ENCODE measurements at places on chromosomes 1 and 21.
A peak's percentile ranks its signal among the peaks of the same experiment; 100 is the strongest.

- DNase-seq, result no peak
Observed at GRCh38 chr21:35475762-35476161, 426.7 kb upstream of the RUNX1 start.

DNA sequence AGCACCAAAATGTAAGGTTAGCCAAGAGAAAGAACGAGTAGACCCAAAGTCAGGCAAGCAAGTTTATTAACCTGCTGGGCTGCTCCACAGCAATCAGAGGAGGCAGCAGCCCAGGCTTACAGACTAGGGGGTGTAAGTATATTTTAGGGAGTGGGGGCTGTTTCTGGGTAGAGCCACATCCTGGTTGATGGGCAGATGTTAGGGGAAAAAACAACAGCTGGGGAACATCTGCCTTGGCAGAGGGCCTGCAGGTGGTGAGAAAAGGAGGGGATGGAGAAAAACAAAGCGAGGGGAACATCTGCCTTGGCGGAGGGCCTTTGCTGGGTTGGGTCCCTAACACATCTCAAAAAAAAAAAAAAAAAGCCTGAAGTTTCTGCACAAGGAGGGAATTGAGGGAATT lies 9.7 kb upstream of the ZBTB48 start:
- no peak for DNase-seq

- no peak for DNase-seq
Observed at GRCh38 chr1:95642035-95642434, 408.0 kb downstream of the RWDD3 start.

- DNase-seq, result no peak
Observed at GRCh38 chr1:83596331-83596730, 402.6 kb downstream of the TTLL7 start.

DNA sequence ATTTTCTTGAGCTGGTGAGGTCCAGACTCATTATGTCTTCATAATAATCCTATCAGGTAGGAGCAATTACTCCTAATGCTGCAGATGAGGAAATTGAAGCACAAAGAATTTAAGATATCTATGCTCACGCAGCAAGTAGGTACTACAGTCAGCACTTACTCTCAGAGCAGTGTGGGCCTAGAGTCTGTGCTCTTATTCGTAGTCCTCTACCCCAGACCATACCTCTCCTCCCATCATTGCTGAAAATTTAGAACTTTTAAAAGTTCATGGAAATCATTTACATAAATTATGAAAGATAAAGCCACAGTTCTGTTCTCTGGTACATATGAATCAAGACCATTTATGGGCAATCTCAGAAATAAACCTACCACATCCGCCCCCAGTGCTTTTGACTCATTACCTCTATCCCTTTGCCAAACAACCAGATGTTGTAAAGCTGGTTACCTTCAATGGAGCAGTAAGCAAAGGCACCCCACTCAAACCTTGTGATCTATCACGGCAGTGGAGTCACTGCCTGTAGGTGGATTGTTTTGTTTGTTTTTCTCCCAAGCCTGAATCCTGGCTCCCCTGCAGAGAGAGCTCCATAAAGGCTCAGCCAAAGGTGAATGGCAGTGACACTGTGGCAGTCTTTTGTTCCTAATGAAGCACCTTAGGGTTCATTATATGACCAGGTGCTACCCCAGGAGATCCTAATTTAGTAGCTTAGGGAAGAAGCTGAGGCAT lies 20.9 kb upstream of the MAN1A2 start:
- no peak for DNase-seq

- DNase-seq, result no peak
Observed at GRCh38 chr1:221678014-221678413, 63.9 kb downstream of the DUSP10 start.

DNA sequence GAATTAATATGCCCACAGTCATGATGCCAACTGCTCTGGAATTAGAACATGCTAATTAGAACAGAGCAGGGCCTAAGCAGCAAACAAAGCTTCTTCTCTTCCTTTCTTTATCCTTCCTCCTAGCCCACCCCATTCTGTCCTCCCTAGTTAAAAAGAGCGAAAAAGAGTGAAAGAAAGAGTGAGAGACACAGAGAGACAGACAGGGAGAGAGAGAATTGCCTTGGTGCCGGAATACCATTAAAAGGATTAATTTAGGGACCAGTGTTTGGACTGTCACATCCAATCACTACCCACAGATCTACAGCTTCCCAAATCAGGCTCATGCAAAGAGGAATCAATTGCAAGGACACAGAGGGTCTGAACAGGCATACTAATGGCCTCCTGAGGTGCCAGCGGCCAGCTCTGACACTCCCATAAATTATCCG lies 7.0 kb downstream of the ERI3 start:
- DNase-seq, result no peak

- DNase-seq, result no peak
Observed at GRCh38 chr1:101017448-101017847, 8.1 kb downstream of the DPH5 start.

DNA sequence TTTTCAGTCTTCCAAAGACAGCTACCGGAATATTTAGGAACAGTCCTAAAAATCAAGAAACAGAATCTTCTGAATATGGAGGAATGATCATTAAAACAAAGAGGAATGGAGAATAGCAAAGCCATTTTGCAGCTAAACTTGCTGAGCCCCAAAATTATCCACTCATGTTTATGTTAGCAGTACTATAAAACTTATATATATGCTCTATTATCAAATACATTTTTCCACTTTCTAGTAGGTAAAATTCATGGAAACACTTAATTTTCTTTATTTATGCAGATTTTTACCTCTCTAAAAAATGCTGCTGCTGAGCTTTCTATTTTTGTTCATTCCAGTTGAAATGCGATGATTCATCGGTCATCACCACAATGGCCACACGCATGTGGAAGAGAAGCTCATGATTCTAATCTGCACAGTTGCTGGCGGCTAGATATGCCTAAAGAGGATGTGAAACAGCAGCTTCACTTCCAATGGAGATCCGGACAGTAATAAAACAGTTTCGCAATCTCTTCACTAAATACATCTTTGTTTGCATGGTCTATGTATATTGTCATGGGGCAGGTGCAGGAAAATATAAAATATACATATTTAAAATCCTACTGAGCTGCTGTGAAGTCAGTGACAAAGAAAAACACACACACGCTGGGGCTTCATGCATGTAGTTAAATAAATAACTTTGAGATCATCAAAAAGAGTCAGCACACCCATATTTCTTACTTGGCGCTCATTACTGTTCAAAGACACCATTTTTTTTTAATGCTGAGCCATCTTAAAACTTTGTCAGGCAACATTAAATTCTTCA lies 292.2 kb downstream of the SMYD3 start:
- peak; percentile 79 for DNase-seq

DNA sequence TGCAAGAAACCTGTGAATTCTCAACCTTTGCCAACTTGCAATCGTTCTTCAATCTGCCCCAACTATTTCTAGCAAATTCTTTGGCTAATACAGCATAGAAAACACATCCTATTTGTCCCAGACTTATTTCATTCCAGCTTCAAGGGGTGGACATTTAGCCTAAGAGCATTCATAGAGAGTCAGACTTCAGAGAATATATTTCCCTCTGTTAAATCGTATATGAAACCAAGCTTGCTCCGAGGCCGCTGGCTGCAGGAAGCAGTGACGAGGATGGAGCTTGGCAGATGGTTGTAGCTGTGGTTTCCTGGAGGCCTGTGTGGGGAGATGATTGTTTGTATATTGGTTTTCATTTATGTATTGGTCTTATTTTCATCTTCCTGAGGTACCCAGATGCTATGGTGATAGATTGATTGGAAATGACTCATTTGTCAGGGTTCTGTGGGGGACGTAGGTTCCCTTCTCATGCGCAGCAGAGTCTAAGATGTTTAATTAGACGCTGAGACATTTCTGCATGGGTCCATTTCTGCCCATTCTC lies 26.1 kb downstream of the MAN1C1 start:
- peak; percentile 49 for DNase-seq

DNA sequence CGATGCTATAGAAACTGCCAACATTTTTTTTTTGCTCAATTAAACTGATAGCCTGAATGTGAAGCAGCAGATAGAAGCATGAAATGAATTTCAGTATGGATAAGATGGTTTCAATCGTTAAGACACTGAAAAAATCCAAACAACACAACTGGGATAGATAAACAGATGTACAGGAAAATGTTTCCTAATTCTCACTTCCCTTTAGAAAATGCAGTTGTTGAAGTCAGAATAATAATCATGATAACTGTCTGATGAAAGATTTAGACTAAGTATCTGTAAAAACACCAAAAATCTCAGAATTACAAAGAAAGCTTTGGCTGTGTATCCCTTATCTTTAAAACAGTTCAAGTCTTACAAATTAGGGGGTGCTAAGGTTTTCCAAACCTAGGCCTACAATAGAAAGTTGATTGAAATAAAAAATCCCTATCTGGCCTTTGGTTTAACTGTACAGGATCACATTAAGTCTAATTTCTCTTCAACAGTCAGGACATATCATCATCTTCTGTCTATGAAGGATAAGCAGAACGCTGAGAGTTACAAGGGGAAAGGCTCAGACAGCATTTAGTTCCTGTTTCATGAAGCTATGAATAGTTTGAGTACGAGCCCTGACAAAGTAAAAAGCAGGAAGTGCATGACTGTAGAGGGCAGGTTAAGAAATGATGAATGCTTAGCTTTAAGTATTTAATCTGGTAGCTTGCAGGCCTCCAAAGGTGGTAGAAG lies 203.2 kb downstream of the APP start:
- DNase-seq, result peak; percentile 73

- peak; percentile 74 for DNase-seq
Observed at GRCh38 chr1:161119092-161119903, 1.4 kb downstream of the NIT1 start.

GRCh38 chr1:46027788-46028573 lies 104.4 kb downstream of the PIK3R3 start:
- DNase-seq, result no peak

- DNase-seq, result no peak
Observed at GRCh38 chr21:44898851-44899767, 21.6 kb downstream of the ITGB2 start.

GRCh38 chr1:9960011-9960410 lies 16.7 kb downstream of the NMNAT1 start:
- DNase-seq, result no peak

GRCh38 chr1:227925582-227926198 lies 22.0 kb downstream of the WNT9A start:
- DNase-seq, result no peak

- DNase-seq, result no peak
Observed at GRCh38 chr1:29524285-29525065, 288.2 kb downstream of the PTPRU start.

- no peak for DNase-seq
Observed at GRCh38 chr1:204842892-204843291, 27.8 kb upstream of the NFASC start.

GRCh38 chr21:24881506-24881905 lies 725.8 kb downstream of the MRPL39 start:
- DNase-seq, result no peak

- no peak for DNase-seq
Observed at GRCh38 chr21:44767834-44768831, 33.5 kb downstream of the UBE2G2 start.

- no peak for DNase-seq
Observed at GRCh38 chr1:240098534-240098933, 6.9 kb downstream of the FMN2 start.

GRCh38 chr1:246698466-246699094 lies 25.6 kb upstream of the SCCPDH start:
- no peak for DNase-seq

GRCh38 chr1:184661801-184662200 lies 92.9 kb downstream of the EDEM3 start:
- no peak for DNase-seq

DNA sequence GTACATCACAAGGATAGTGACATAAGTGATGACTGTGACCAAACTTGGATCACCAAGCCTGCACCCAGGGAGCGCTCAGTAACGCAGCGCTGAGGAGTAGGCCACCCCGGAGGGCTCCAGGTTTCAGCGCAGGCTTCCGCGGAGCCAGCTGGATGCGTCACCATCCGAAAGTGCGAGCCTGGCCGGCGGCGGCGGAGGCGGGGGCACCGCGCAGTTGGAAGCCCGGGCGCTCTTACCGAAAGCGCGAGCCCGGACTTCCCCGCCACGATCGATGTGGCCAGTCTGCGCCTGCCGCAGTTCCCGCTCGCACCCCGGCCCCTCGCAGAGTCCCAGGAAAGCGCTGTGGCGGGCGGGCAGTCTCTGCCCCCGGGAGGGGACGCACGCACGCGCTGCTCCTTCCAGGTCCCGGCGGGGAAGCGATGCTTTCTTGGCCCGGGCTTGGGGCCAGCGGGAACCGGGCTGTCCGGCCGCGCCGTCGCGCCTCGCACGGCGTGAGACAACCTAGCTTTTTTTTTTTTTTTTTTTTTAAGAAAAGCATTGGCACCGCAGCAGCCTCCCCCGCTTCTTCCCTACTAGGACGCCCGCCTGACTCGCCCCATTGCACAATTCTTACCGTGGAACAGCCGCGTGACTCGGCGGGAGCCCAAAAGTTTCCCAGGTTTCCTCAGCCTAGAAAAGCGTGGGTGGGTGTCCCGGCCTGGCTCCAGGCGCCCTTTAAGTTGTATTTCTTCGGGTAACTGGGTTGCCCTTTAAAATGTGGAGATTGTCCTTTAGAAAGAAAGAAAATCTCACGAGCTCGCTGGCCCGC lies 36.4 kb upstream of the JAK1 start:
- DNase-seq, result peak; percentile 87

DNA sequence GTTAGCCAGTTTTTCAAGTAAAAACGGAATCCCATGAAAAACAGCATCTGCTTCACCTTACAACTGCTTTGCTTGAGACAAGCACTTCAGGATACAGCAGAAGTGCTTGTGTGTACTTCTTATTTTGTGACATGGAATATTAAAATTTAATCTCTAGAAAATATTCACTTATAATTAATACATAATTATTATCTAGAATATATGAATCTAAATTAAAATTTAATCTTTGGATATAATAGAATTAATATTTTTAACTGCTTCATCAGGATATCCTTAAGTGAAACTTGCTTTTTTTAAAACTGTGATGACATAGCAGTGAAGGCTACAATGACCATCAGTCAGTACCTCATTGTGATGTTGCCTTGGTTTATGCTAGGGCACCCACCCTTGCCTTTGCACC lies 148.4 kb upstream of the C1orf105 start:
- no peak for DNase-seq

- DNase-seq, result no peak
Observed at GRCh38 chr1:204740354-204740753, 54.8 kb upstream of the LRRN2 start.

- no peak for DNase-seq
Observed at GRCh38 chr1:12204140-12204539, 25.7 kb upstream of the VPS13D start.

DNA sequence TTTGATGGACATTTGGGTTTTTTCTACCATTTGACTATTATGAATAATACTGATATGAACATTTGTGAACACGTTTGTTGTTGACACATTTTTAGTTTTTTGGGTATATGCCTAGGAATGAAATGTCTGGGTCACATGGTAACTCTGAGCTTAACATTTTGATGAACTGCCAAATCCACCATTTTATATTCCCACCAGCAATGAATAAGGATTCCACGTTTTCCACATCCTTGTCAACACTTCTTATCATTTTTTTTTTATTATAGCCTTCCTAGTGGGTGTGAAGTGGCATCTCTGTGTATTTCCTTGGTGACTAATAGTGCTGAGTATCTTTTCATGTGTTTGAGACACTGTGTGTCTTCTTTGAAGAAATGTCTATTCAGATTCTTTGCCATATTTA lies 67.6 kb downstream of the RASAL2 start:
- no peak for DNase-seq

GRCh38 chr1:246425139-246425794 lies 81.8 kb downstream of the SMYD3 start:
- no peak for DNase-seq
